ENCODE measurements at places on chromosomes 13 and 19. TPM values are rescaled to one million over a fixed set of nuclear protein-coding genes. Genes with fewer than 3 reads are reported as not detected.

The VSTM2B gene
- 1.1 TPM for total RNA-seq

The CEACAM7 gene
- total RNA-seq: 0.08 TPM

GRCh38 chr13:71015021-71015420 is 852.0 kb downstream of the DACH1 start:
- H3K4me1 ChIP-seq: no peaks in the 10 kb centered on the region
- no peaks in the 10 kb centered on the region for H3K36me3 ChIP-seq
- H3K4me3 ChIP-seq: no peak overlapping the region
- no peaks in the 10 kb centered on the region for H3K27me3 ChIP-seq

GRCh38 chr13:34822650-34823049 is 119.4 kb upstream of the NBEA start:
- H3K36me3 ChIP-seq: no peaks in the 10 kb centered on the region
- no peak for DNase-seq
- no peaks in the 10 kb centered on the region for H3K27me3 ChIP-seq
- H3K4me3 ChIP-seq: no peak overlapping the region
- H3K27ac ChIP-seq: no peak overlapping the region

DNA sequence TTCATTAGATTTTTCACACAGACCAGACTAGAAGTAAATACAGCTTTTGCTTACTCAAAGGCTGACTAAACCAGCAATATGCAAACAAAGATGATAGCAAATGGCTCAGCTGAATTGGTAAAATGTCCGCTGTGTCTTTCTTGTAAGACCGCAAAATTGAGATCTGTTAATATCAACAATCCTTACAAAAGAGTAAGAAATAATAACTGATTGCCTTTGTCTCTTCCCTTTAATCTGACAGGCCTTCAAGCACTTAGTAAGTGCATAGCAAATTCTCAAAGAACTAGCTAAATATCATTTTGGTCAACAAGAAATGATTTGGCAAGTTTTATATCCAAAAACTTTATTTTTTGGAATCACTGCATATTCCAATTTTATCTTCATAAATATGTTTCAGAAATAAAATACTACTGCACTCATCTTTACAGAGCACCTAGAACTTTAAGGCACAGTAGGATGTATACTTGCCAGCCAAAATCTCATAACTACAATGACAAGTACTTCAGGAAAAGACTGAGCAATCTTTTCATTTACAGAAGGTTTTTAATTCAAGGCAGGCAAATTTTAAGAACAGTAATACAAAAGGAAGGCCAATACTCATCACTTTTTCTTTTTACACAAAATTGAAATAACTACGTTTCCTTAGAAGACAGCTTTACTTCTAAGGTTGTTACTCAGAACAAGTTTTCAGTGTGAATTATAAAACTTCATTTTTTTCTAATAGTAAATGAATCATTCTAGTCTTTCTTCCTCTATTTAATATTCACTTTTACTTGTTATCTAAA is 1.1 kb downstream of the ELF1 start:
- peak overlapping the region; percentile 73 for H3K27ac ChIP-seq
- no peak for DNase-seq
- peaks cover 37% of the 10 kb centered on the region for H3K4me1 ChIP-seq
- H3K36me3 ChIP-seq: no peaks in the 10 kb centered on the region
- no peaks in the 10 kb centered on the region for H3K27me3 ChIP-seq

The PEX11G gene
- total RNA-seq: 8.3 TPM
